Nucleus accumbens (tissue), 56 donors: ENCODE measurements at places on chromosomes 4 and X.

DNA sequence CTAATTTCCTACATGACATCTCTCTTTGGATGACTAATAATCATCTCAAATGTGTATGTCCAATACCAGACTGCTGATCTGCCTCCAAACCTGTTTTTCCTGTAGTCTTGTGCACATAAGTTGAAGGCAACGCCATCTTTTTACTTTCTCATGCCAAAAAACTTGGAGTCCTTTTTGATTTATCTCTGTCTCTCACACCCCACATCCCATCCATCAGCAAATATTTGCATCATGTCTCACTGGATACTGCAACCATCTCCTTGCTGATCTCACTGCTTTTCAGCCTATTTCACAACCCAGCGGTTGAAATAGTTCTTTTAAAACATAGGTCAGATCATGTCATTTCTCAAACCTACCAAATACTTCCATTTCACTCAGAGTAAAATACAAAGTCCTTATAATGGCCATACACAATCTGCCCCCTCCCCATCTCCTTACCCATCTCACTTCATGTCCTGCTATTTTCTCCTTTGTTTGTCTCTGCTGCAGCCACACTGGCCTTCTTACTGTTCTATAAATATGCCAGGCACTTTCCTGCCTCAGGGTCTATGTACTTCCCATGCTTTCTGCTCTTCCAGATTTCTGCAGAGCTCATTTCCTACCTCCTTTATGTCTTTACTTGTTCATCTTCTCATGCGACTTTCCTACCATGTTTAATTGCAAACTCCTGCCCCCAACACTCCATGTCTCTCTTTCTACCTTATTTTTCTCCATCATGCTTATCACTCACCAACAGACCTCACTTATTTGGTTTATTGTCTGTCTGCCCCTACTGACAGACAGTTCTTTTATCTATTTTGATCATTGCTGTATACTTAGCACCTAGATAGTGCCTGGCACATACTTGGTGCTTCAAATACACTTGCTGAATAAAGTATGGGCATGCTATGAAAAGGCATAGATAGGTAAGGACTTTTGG, 98.8 kb downstream of the ANXA3 start:
- DNase-seq, result no peak

GRCh38 chr4:143381189-143382118, 44.8 kb downstream of the GAB1 start:
- no peak for DNase-seq

GRCh38 chr4:6955261-6955911, 45.8 kb downstream of the TBC1D14 start:
- no peak for DNase-seq

GRCh38 chrX:140447150-140447549, 57.7 kb downstream of the SOX3 start:
- no peak for DNase-seq

DNA sequence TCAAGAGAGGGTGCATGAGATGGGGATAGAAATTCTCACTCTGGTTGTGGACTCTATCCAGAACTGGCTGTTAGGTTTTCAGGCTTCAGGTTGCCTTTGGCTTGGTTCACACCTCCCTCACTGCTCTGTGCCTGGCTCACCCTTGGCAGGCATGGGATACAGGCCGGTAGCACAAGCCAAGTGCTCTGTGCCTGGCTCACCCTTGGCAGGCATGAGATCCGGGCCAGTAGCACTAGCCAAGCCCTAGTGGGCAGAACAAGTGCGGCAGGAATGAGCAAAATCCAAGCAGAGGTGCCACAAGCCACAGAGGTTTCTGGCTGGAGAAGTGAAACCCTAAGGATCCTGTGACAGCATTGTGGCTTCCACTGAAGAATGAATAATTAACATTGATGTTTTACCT, 1642.3 kb downstream of the C4orf33 start:
- DNase-seq, result no peak

DNA sequence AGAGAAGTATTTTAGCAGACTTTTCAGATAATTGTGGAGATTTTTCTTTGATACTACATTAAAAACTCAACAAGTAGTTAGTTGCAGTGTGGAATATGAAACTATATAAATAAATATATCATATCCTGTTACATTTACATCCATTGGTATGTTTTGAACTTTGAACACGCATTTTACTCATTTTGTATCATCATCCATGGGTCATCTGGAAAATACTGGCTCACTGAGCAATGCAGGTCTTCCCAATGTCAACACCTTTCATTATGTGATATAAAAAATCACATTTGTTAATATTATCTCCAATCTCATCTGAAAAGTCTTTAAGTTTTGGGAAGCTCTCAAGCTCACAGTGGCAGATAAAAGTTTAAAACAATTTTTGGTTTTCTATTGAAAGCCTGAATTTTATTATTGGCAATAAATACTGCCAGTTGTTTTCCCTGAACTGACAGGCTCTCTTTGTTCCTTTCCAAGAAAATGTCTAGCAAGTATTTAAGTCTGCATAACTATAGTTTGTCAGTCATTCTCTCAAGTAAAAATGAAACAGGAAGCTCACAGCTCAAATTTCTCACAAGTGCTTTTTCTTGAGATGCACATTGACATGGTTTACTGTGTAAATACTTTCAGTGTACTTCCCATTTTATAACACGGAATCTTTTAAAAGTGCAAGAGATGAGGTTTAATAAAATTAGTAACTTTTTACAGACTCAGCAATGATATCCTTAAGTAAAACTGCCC, 183.5 kb upstream of the GPC4 start:
- DNase-seq, result no peak

DNA sequence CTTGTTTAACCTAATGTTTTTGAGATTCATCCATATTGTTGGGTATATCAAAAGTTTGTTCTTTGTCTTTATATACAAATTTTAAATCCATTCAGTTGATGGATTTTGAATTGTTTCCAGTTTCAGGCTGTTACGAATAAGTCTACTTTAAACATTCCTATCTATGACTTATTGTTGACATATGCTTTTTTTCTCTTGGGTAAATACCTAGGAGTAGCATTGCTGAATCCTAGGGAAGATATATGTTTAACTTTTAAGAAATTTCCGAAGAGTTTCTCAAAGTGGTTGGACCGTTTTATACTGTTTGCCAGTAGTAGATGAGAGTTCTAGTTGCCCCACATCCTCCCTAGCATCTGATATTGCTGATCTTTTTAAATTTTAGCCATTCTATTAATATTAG, 60.9 kb upstream of the IL13RA1 start:
- DNase-seq, result no peak

DNA sequence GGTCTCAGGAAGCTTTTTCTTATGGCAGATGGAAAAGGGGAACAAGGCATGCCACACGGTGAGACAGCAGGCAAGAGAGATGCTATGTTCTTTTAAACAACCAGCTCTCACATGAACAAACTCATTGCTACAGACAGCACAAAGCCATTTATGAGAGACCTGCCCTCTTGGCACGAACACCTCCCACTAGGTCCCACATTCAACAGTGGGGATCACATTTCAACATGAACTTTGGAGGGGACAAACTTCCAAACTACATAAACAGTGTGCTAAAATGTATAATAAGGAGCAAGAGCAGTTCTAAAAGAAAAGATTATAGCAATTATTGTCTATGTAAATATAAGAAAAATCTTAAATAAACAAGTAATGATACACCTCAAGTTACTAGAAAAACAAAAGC, 391.8 kb upstream of the CPXCR1 start:
- no peak for DNase-seq

DNA sequence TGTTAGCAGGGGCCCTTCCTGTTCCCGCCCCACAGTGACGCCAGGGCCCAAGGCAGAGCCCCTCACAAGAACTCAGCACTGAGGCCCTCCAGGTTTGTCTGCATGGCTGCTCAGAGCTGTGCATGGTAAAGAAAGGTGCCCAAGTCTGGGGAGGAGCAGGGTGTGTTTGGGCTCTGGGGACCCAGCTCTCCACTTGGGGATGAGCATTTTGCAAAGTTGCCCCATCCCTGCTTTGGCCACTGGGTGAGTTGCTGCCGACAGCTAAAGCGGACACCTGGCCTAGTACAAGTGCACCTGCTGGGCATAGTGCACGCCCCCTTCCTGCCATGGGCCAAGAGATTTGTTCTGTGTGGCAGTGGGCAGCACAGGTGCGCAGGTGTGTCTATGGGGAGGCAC, 2.0 kb upstream of the MXD4 start:
- DNase-seq, result no peak

- no peak for DNase-seq
Measured at GRCh38 chr4:26044524-26044923, 130.5 kb downstream of the SMIM20 start.

DNA sequence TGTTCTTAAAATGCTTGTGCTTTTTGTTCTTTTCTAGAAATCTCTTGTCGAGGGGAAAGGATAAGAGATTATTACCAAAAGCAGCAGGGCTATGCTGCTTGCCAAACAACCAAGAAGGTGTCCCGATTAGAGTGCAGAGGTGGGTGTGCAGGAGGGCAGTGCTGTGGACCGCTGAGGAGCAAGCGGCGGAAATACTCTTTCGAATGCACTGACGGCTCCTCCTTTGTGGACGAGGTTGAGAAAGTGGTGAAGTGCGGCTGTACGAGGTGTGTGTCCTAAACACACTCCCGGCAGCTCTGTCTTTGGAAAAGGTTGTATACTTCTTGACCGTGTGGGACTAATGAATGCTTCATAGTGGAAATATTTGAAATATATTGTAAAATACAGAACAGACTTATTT, 81.5 kb upstream of the PACRGL start:
- no peak for DNase-seq

GRCh38 chrX:139112432-139112831, 400.9 kb upstream of the FGF13 start:
- no peak for DNase-seq

GRCh38 chr4:1873776-1874175, 2.6 kb downstream of the NSD2 start:
- no peak for DNase-seq

DNA sequence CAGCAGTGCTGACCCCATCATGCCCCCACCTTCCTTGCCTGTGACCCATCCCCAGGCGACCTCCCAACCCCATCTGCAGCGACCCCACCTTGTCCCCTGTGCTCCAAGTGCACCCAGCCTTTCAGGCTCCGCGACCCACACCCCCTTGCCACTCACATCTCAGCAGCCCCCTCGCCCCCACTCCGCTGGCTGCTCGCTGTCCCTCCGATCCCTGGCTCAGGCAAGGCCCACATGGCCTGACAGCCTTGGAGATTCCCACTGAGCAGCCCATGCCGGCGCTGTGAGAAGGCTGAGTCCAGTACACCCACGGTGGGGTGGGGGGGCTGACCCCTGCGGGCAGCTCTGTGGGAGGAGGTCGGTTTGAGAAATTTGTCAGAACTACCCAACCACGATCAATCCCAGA, 9.1 kb downstream of the ZFYVE28 start:
- no peak for DNase-seq

DNA sequence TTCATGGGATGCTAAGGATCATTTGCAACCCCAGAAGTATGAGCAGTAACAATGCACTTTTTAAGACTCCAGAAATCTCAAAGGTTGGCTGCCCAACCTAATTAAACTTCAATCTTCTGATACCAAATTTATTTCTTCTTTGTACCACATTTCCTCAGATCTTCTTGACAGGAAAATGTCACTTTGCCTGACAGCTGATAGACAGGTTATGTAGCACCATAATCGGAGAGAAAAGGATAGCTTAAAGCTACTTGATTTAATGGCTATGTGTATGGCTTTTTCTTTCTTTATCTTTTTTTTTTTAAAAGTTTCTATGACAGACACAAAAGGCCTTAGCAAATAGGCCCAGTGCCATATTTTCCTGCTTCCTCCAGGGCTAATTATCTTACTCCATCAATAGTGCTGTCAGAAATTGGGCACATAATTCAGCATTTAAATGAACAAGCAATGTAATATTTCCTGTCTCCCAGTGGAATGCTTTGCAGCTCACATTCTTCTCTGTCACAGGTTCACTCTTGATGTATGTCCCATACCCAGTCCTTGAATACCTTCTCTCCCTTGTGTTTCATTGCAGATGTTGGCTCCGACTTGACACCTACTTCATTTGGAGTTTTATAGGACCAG, 795.7 kb downstream of the ADGRL3 start:
- no peak for DNase-seq

GRCh38 chr4:80608281-80608980, 272.9 kb downstream of the CFAP299 start:
- DNase-seq, result no peak

GRCh38 chr4:41172786-41173185, 41.6 kb downstream of the APBB2 start:
- DNase-seq, result no peak

GRCh38 chr4:109578846-109579245, 18.8 kb downstream of the MCUB start:
- DNase-seq, result no peak

- DNase-seq, result no peak
Measured at GRCh38 chr4:112664611-112665010, 27.7 kb downstream of the LARP7 start.

DNA sequence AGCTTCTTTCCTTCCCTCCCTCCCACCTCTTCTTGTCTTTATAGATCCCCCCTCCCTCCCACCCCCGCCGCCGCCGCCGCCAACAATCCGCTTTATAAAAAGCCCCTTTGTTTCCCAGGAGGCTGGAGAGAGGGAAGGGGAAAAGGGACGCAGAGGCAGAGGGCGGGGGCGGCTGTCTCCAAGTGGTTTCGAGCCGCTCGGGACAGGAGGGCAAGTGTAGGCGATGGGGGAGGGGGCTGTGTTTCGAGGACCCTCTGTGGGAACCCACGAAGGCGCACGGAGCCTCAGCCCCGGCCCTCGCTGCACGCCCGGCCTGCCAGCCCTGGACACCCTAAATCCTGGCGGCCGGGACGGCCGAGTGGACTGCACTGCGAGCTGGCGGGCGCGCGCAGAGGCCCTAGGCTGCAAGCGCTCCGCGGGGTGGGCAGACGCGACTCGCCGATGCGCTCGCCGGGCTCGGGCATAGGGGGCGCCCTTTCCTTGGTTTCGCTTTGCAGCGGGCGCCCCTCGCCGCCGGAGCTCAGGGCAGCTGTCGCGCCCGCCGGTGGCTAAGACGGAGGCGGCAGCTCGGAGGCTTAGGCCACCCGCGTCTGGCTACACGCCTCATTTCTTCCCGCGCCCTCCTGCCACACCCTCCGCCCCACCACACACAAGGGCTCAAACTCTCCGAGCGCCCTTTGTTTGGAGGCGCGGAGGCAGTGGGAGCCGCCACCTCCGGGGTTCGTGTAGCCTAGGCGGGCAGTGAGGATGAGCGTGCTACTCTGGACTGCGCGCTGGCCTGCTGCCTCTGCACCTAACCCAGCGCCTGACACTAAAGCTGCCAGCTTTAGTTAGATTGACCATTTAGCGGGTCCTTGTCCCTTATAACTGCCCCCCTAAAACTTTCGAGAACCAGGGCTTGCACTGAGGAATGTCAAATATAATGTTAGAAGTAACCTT, 2.2 kb downstream of the MAMLD1 start:
- peak; percentile 73 for DNase-seq

- no peak for DNase-seq
Measured at GRCh38 chrX:54076903-54077302, 32.6 kb upstream of the PHF8 start.

DNA sequence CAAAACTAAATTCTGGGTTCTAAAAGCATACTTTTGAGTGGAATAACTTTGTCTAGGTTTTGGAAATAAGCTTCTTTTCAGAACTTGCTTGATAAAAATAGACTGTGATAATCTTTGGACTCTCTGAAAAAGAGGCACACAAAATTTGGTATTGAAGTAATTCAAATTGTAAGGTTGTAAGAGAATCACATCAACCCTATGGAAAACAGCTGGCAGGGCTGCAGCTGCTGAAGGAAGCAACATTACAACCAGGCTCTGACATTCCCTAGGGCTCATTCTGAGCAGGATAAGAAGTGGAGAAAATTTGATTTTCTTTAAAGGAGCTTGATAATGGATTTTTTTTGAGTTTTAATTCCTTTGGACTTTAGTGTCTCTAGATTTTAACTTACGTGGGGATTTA, 147.6 kb downstream of the FSTL5 start:
- DNase-seq, result no peak

GRCh38 chr4:24172406-24172805, 282.6 kb upstream of the PPARGC1A start:
- no peak for DNase-seq

- DNase-seq, result no peak
Measured at GRCh38 chr4:15521442-15522039, 51.9 kb downstream of the CC2D2A start.
